Endodermal cell (in vitro differentiated cells): ENCODE measurements at places on chromosomes 6 and 20.

GRCh38 chr6:45350186-45350710 is 22.1 kb downstream of the RUNX2 start:
- no peak for DNase-seq

GRCh38 chr6:85641522-85641896 is 1.2 kb downstream of the SYNCRIP start:
- peak; percentile 51 for DNase-seq

- DNase-seq = peak; percentile 54
Measured at GRCh38 chr6:1201547-1202200, 110.2 kb upstream of the FOXQ1 start.

- DNase-seq = peak; percentile 94
Measured at GRCh38 chr6:37059344-37060194, 54.1 kb downstream of the FGD2 start.

DNA sequence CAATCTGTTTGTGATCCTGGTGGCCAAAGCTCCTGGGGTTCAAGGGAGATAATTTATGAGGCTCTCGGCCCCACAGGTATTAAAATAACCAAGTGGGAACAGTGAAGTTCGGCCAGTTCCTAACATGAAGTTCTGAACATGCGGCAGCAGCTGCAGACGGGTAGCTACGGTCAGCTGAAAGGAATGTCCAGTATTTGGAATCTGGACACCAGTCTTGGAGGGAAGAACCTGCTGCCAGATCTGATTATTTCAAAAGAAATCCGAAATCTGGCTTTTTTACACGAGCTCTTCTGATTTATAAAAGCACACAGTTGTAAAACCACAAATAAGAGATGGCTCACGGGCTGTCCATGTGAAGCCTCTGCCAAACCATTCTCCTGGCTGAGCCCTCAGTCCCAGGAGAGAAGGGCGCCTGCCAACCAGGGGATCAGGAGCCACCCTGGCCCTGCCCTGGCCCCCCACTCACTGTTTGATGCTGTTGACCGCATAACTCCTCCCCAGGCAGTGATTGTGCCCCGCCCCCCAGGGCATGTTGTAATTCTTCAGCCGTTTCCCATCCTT is 28.2 kb upstream of the KCNB1 start:
- no peak for DNase-seq
